Stimulated activated CD4-positive, alpha-beta T cell treated with anti-CD3 and anti-CD28 coated beads, Interleukin-1b, Interleukin-23, amount 100 ng/mL, for 48 hours (primary cell): ENCODE measurements at places on chromosomes 7 and 10.

GRCh38 chr10:43100366-43100765 is 23.5 kb downstream of the RET start:
- DNase-seq, result no peak

- DNase-seq, result no peak
These were observed 431.9 kb downstream of the TNS3 start for GRCh38 chr7:47149971-47150370.

- DNase-seq, result no peak
These were observed 398.8 kb upstream of the NFE2L3 start for GRCh38 chr7:25752967-25753791.

DNA sequence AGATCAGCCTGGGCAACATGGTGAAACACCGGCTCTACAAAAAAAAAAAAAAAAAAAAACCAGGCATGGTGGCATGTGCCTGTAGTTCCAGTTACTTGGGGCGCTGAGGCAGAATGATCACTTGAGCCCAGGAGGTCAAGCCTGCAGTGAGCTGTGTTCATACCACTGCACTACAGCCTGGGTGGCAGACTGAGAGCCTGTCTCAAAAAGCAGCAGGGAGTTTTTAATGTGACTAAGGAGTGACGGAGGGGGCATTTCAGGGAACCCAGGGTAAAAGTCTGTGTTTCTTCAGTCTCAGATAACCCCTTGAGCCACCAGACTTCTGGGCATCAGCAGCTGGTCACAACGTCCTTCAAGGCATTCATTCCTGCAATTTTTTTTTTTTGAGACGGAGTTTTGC is 2.2 kb upstream of the C10orf95 start:
- no peak for DNase-seq

GRCh38 chr7:25801214-25801613 is 350.8 kb upstream of the NFE2L3 start:
- no peak for DNase-seq

GRCh38 chr7:89028319-89028718 is 232.8 kb upstream of the TEX47 start:
- DNase-seq, result no peak
